ENCODE measurements at places on chromosomes 11 and 22.

DNA sequence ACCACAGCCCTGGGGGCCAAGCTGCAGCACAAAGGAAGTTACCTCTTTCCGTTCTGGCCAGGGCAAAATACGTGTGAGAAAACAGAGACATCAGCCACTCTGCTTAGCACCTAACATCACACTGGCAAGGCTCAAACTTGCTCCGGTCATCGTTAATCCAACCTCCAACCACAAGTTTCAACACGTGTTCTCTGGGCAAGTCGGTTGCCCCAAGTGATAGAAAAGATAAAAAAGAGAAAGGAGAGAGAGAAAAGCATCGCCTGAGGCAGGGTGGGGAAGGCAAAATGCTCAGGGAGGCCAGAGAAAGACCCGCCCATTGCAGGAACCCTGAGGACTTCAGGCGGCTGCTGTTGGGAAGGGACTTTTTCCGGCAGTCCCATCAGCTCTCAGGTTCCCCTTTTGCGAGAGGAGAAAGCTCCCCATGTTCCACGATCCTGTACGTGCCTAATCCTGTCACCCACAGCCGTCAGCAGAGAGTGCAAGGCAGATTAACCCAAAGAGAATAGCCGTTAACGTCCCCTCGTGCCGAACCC is 18.5 kb upstream of the B4GALNT4 start:
- peak; percentile 69 for DNase-seq

- DNase-seq = no peak
Measured at GRCh38 chr11:125955856-125956255, 10.0 kb downstream of the VSIG10L2 start.

- no peak for DNase-seq
Measured at GRCh38 chr22:24338726-24339451, 68.3 kb downstream of the SPECC1L start.

GRCh38 chr11:112751772-112752171 is 209.4 kb upstream of the NCAM1 start:
- DNase-seq = no peak

GRCh38 chr22:50329236-50329635 is 2.4 kb upstream of the DENND6B start:
- no peak for DNase-seq
